ENCODE measurements at places on chromosomes 7 and 10.

DNA sequence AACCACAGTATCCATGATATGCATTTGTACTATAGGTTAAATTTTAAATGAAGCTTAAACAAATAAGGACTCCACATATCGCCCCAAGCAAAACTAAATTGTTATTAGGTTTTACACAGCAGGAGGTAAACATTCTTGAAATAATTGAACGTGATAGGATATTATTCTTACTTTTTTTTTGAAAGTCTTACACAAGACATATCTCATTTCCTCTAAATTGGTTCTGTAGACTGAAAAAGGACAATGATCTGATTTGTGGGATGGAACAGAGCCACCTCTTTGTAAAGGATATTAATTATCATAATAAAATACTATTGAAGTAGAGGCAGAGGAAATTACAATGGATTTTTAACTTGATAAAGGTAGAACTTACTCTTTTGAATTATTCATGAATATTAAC, 155.1 kb upstream of the SEMA3D start:
- no peak for DNase-seq

DNA sequence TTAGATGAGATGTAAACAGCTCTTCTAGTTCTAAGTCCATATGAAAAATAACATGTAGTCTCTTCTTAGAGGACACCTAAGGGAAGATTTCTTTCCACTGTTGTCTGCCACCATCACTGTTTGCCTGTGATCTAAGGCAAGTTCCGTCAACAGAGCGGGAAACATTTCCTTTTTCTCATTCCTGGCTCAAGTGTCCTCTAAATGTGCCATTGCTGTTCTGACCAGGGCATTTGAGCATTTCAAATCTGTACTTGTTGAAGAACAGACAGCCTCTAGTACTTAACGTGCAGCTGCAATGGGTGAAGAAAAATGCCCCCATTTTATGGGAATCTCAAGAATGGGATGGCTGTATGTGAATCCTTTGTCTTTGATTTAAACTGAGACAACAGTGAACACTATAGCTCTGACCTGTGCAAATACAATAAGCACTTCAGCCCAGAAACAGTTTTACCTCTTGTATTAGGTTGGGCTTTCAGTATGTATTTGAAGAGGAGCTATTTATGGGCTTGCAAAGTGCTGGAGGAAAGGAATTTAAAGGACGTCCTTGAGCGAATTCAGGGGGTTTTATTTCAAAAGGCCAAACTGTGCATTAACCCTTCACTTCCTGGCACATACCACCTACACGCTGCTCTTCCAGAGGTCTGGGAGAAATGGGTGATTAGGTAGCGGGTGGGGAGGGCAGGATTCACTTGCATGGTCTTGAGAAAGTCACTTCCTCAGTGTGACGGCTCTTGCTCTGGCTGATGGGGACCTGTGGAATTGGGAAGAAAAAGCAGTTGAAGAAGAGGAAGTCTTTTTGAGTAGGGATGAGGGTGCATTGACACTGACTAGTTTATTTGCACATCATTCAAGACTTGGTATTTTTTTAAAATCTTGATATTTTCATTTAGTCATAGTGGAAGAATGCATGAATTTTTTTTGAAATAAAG, 66.1 kb downstream of the THNSL1 start:
- no peak for DNase-seq

DNA sequence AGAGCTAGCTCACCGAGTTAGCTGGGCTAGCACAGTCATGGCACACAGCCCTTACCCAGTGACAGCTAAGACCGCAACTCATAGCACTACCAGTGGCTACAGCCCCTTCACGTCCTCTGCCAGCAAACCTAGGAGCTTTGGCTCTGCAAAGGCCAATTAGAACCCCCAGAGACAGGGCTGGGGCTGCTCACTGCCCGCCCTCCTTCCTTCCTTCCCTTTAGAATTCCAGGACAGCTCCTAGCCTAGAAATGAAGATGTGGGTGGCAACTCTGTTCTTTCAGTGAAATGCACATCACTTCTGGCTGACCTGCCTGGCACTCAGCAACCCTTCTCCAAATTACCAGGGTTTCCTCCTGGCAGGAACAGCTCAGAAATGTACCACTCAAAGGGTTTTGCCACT, 99.9 kb downstream of the FAM53B start:
- DNase-seq = no peak

GRCh38 chr7:25854059-25854458, 297.9 kb upstream of the NFE2L3 start:
- no peak for DNase-seq

DNA sequence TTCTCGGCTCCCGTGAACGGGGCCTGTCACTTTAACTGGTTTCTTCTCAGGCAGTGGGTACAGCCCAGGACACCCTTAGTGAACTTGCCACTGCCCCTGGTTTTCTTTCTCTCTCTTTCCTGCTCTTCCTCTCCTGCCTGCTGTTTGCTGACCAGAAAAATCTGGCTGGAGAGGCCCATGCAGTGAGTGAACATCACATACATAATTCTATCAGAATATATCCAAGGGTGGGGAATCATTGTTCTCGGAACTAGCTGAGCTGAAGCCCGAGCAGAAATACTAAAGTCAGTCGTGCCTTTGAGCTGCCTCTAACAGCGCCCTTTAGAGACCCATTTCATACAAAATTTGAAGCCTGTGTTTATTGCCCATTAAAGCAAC, 501.5 kb upstream of the GALNT17 start:
- DNase-seq = no peak

DNA sequence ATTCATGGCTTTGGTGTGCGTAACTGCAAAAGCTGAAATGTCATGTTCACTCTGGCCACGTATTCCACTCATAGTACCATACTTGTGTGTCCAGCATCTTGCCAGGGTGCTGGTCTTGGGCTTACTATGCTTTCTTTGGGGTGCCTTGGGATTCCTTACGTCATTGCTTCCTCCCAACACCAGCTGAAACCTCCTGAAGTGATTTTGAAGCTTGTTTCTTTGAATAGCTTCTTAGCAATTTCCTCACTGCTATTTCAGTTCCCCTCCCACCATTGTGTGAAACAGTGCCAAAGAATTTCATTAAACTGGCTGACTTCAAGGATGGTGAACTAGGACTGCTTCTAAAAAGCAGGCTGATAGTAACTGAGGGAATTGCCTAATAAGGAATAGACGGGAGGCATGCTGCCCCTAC, 36.9 kb downstream of the ENTPD1 start:
- DNase-seq = no peak

GRCh38 chr10:111126077-111126476, 49.2 kb downstream of the ADRA2A start:
- DNase-seq = no peak

- no peak for DNase-seq
These were observed 34.4 kb downstream of the POLR1F start for GRCh38 chr7:19674266-19674960.

GRCh38 chr7:88366845-88367244, 60.2 kb upstream of the STEAP4 start:
- DNase-seq = no peak

- DNase-seq = no peak
These were observed 155.8 kb downstream of the SKIDA1 start for GRCh38 chr10:21369697-21370096.

- DNase-seq = no peak
These were observed 241.5 kb upstream of the PTER start for GRCh38 chr10:16195178-16195769.

- DNase-seq = no peak
These were observed 240.8 kb downstream of the ELFN1 start for GRCh38 chr7:1910827-1911226.

DNA sequence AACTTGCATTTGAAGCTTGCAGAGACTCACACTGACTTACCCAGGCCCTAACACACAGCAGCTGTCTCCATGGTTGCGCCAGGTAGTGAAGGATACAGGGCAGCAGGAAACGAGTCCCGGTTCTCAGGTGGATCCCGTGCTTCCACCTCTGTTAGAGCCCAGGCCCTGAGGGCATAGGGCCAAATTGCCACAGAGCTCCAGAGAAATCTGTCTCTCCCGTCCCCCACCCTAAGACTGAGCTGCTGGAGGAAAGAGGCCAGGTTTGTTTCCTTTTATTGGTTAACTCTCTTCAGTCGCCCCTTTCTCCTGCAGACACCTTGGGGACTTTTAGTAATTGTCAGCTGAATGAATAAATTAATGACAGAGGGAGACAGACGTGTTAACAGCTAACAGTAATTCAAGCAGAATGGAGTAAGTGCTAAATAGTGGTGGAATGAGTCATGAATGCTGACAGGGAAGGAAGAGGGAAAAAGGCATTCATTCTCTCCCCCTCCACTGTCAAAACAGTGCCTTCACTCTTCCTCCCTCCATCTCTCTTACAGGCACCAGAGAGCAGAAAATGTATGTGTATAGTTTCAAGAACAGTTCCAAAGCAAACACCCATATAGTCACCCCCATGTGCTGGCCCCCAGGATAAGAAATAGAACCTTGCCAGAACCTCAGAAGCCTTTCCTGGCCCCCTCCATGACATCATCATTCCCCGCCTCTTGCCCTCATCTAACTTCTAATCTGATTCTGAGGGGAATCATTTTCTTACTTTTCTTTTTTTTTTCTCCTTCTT, 16.8 kb upstream of the DLG5 start:
- no peak for DNase-seq

- no peak for DNase-seq
These were observed 573.5 kb downstream of the KIF20B start for GRCh38 chr10:90274721-90275468.

DNA sequence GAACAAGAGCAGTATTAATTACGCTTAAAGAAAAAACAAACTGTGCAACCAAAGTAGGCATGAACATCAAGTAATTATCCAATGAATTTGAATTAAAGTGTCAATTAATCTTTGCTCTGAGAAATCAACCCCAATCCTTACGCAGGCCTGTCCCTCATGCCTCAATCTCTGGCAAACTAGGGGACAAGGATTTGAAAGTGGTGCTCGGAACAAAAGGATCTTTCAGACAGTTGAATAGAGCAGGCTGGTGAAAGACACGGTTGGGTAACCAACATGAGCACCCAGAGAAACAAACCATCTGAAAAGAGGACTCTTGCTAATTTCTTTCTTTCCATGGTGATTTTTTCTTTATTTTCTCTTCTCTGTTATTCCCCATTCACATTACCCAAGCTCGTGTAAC, 203.5 kb upstream of the PHF14 start:
- DNase-seq = no peak

- peak; percentile 44 for DNase-seq
These were observed 788 bp downstream of the AKAP9 start for GRCh38 chr7:91941450-91941849.

- DNase-seq = no peak
These were observed 213.7 kb upstream of the HABP2 start for GRCh38 chr10:113339121-113339520.

GRCh38 chr10:51389415-51390321, 309.7 kb downstream of the CSTF2T start:
- peak; percentile 23 for DNase-seq

- DNase-seq = no peak
These were observed 115.9 kb downstream of the GPR85 start for GRCh38 chr7:112970771-112971170.

GRCh38 chr10:71696628-71697326, 22.8 kb downstream of the C10orf105 start:
- DNase-seq = no peak

DNA sequence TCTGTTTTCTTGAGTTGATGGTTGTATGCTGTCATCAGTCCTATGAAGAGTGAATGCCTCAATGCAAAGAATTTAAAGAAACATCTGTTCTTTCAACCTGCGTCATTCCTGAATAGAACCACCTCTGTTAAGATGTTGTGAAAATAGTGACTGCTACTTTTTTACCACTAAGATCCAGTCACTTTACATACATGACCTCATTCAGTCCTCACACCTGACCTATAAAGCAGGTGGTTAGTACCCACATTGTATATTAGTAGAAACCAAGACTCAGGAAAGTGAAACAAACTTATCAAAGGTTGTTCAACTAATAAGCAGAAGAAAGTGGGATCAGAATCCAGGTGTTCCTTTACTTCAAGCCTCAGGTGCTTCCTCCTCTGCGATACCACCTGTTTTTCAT, 64.8 kb downstream of the ITGB8 start:
- DNase-seq = no peak

DNA sequence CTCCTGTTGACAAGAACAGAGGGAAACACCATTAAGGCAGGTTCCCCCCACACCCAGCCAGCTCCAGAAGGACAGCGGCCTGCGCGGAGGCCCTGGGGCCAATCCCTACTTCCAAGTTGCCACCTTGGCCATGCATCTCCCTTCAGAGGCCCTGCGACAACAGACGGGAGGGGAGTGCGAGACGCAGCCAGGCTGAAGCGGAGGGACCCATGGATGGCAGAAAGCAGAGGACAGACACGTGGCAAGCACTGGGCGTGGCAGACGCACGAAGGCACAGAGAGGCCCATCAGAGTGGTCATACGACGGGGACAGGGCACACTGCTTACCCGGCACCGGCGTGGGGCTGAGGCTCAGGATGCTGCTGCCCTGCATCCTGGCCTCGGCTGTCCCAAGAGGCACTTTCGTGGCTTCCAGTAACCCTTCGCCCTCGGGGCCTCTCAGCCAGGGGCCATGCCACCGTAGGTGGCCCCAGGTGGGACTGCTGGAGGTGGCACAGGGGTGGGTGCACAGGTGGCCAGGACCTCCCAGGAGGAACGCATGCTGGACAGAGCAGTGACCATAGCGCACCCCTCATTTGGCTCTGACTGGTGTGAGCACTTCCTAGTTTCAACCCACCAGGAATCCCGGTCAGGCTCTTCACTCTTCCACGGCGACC, 11.4 kb downstream of the CXCL12 start:
- DNase-seq = no peak

- DNase-seq = no peak
These were observed 327.3 kb downstream of the PHTF2 start for GRCh38 chr7:78125884-78126283.

DNA sequence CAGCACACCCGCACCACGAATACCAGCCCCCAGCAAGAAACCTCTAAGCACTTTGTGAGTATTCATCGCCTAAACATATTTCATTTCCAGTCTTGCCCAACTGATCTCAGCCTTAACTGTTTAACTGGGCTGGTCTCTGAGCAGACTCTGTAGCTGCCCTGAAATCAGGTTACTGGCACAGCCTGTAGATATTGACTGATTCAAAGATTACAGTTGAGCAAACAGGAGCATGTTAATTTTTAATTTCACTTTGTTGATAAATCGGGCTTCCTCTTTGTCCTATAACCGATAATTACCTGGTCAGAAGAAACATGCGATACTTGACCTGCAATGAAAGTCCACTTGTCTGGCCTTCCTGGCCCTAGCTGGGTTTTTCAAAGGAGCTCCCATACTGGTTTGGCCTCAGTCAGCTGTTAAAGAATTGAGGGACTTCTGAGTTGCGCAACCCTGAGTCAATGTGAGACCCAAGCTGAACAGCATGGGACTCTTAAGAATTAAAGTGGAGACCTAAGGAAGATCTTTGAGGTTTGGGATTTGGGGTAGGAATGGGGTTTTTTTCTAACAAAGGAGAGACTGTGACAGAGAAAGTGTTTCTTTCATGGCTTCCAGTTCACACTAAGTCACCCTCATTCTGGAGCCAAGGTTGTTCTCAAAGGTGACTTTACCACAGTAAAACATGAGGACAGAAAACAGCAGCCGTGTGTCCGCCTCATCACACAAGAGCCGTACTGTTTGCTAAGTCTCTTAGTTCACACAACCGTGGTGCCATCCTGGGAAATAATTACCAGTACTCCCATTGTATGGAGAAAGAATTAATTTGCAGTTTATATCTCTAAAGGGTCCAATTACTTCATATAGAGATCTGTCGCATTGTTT, 75.9 kb downstream of the PPP1R3C start:
- DNase-seq = no peak

- DNase-seq = no peak
These were observed 41.4 kb downstream of the LOXL4 start for GRCh38 chr10:98226508-98227144.

- DNase-seq = no peak
These were observed 122.9 kb upstream of the LYZL2 start for GRCh38 chr10:30752481-30752881.

- DNase-seq = no peak
These were observed 257.2 kb downstream of the GLRX3 start for GRCh38 chr10:130393342-130393741.
